Right hindlimb (tissue), 1 donor: ENCODE measurements at places on chromosomes 5 and 9.

- DNase-seq = no peak
Measured at GRCh38 chr5:151499501-151500035, 52.2 kb downstream of the SLC36A1 start.

- no peak for DNase-seq
Measured at GRCh38 chr5:122354293-122354692, 42.3 kb downstream of the SNCAIP start.

DNA sequence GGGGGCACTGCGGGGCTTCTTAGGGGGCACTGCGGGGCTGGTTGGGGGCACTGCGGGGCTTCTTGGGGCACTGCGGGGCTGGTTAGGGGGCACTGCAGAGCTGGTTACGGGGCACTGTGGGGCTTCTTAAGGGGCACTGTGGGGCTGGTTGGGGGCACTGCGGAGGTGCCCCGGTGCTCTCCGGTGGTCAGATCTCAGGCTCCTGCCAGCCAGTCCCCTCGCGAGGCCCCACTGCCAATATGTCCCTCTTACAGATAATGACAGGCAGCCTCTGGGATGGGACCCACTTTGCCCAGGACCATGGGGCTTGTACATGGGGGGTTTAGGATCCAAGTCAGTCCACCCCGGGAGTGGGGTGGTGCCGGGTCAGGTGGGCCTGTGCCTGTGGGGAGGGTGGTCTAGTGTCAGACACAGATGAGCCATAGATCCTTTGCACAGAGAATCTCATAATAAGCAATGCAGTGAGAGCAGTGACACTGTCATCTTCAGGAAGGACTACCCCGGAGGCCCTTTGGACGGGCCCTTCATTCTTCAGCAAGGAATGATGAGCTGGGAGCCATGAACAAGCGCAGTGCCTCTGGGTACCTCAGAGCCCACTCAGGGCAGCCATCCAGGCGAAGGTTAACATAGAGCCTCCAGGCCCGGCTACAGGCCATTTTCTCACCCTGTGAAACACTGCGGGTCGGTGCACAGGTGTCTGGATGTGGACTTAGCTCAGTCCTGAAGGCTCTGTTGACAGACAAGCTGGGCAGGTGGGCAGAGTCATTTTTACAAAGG, 38.2 kb downstream of the COL5A1 start:
- DNase-seq = no peak

GRCh38 chr9:130535818-130536521, 43.4 kb upstream of the FUBP3 start:
- no peak for DNase-seq

GRCh38 chr5:8730194-8730593, 815.7 kb downstream of the SEMA5A start:
- no peak for DNase-seq
